Nephron progenitor cell (in vitro differentiated cells): ENCODE measurements at places on chromosomes 11 and 22.
A peak's percentile ranks its signal among the peaks of the same experiment; 100 is the strongest.

GRCh38 chr11:43145653-43146052, 166.1 kb upstream of the API5 start:
- no peak for DNase-seq

- peak; percentile 9 for DNase-seq
Measured at GRCh38 chr11:35420371-35420770, 1.0 kb upstream of the SLC1A2 start.

- no peak for DNase-seq
Measured at GRCh38 chr11:12674571-12674935, 332 bp downstream of the TEAD1 start.

DNA sequence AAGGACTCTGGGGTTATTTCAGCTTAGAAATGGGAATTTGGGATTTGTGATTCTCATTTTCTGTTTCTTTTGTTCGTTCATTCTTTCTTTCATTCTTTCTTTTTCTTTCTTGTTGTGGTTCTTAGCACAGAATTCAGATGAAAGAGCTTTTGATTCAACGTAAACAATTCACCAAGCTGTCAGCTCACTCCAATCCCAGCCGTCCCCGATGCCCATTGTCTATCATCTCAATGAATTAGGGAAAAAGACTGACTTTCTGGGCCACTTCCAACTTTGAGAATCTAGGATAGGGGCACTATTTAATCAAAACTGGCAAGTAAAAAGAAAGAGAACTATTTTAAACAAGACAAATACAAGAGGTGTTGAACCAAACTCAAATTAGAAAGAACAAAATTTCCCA, 25.1 kb upstream of the TMA7B start:
- no peak for DNase-seq

- no peak for DNase-seq
Measured at GRCh38 chr11:58922479-58922878, 16.8 kb upstream of the GLYATL1 start.

GRCh38 chr11:88398372-88398771, 60.8 kb upstream of the CTSC start:
- no peak for DNase-seq

DNA sequence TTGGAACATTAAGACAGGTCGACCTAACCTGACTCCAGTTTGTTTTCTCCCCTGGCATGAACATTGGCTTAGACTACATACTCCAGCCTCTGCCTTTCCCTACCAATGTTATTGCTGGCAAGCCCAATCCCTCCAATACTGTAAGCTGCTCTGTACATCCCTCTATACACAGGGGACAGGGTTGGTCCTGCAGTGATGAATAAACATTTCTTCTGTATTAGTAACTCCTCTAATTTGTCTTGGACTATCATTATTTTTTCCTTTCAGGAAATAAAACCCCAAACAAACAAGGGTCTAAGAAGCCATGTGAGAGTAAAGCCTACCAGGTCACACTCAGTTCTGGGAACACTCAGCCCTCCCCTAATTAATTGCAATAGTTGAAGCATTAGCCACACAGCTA, 35.1 kb upstream of the FJX1 start:
- DNase-seq = no peak

DNA sequence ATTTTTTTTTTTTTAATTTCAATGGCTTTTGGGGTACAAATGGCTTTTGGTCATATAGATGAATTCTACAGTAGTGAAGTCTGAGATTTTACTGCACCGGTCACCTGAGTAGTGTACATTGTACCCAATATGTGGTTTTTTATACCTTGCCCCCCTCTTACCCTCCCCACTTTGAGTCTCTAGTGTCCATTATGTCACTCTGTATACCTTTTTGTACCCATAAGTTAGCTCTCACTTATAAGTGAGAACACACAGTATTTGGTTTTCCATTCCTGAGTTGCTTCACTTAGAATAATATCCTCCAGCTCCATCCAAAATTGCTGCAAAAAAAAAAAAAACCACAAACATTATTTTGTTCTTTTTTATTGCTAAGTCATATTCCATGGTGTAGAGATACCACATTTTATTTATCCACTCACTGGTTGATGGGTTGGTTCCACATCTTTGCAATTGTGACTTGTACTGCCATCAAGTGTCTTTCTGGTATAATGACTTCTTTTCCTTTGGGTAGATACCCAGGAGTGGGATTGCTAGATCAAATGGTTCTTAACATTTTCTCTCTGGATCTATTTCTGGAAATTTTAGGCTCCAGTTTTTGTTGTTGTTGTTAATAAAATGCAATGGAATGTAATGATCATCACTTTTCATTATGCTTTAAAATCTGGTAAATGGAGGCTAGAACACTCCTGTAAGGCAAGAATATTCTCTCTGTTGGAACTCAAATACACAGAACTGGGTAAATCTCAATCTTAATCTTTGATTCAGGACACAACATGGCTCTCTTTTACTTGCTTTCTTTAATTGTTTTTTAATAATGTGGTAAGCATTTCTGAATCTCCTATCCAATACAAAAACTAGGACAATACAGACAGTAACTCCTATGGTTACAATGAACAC, 10.3 kb downstream of the NEAT1 start:
- DNase-seq = no peak

GRCh38 chr11:94043241-94043640, 22.1 kb downstream of the HEPHL1 start:
- no peak for DNase-seq

- DNase-seq = no peak
Measured at GRCh38 chr11:19193916-19194315, 7.9 kb downstream of the CSRP3 start.

DNA sequence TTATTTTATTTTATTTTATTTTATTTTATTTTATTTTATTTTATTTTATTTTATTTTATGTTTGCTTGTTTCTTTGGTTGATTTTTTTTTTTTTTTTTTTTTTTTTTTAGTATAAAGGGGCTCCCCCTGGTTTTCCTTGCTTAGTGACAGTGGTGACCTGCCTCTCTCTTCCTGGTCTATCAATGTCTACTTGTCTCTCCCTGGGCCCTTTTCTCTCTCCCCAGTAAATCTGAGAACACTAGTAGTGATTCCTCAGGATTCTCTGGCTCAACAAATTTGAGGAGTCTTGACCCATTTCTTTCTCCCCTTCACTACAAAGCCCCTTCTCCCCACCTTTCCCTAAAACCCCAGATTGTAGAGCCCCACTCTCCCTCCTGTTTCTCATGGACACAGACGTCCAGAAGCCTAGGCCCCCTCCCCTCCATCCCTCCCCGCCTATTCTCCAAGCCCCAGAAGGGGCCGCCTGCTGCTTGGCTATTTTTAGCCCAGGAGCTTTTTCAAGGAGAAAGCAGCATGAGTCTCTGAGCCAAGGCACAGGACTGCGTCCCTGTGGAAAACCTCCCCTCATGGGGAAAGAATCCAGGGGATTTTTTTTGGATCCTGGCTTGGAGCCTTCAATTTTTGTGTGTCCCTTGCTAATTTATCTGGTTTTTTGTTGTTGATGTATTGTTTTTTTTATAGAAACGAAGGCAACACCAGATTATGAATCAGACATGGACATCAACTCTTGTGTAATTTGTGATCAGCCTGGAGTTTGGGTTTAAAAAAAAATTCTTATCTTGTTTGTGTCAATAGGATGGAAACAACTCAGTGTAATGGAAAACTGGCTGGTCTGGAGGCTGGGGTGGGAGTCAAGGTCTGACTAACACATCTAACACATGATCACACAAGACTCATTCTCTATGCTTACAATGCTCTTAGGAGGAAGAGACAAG, 17.5 kb upstream of the ACCSL start:
- DNase-seq = peak; percentile 34

- no peak for DNase-seq
Measured at GRCh38 chr11:37710031-37710430, 1112.0 kb upstream of the RAG2 start.

- peak; percentile 86 for DNase-seq
Measured at GRCh38 chr11:10304495-10305261, at the start of gene ADM. TSS of gene ADM (plus strand) at chr11:10305073. CDS start at chr11:10305701, 628 bp downstream.

GRCh38 chr11:14042686-14043465, 80.4 kb downstream of the SPON1 start:
- no peak for DNase-seq

DNA sequence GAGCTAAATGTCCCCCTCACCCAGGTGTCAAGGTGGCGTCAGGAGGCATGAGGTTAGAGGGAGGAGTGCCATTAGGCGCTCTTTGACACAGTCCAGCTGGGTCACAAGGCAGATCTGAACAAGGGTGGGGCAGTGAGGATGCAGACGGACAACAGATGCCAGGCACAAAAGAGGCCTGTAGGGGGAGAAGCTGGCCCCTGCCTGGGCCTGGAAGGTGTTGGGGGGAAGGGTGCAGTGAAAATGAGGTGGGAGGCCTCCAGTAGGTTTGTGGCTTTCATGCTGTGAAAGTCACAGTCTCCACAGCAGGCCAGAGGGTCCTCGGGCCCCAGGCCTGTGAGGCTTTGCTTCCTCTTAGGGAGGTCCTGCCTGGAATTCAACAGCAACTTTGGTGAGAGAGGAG, 85.0 kb upstream of the PLET1 start:
- no peak for DNase-seq

- DNase-seq = no peak
Measured at GRCh38 chr11:111605681-111606080, 3.4 kb downstream of the SIK2 start.

DNA sequence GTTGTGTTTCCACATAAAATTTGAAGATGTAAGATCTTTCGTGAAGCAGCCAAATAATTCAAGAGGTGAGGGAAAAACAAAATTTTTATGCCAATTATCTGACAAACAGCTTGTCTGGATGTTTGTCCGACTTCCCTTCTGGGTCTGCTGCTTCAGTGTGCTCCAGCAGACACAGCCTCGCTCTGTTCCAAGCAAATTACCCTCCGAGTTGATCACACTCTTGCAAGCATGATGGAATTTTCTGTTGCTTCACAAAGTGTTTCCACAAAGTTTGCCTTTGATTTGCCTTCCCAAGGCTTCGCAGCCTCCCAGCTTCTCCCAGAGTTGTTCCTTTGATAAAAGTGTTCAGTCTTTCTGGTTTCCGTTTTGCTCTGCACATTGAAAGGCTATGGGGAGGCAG, 78.4 kb upstream of the SEZ6L start:
- no peak for DNase-seq

- no peak for DNase-seq
Measured at GRCh38 chr11:27777033-27777432, 76.8 kb upstream of the BDNF start.

- no peak for DNase-seq
Measured at GRCh38 chr22:47002692-47003091, 240.2 kb downstream of the TBC1D22A start.

GRCh38 chr11:58165504-58166106, 23.3 kb upstream of the OR9Q2 start:
- peak; percentile 8 for DNase-seq

- DNase-seq = no peak
Measured at GRCh38 chr22:19527321-19527721, 3.1 kb upstream of the CLDN5 start.

DNA sequence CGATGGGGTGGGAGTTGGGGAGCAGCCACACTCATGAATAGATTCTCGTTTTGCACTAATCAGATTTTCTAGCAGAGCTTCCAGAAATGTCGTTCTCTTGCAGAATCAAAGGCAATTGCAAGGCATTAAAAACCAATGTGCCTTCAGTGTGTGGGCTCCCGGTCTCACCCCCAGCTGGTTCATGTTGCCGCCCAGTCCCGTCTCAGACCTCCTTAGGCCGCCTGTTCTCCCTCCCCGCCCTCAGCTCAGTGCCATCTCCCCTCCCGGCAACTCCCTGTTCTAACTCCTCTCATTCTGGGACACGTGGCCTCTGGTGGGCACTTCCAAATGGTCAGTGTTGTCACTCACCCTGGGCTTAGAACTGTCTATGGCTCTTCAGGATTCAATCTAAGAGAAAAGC, 42.5 kb upstream of the SMIM38 start:
- DNase-seq = no peak

DNA sequence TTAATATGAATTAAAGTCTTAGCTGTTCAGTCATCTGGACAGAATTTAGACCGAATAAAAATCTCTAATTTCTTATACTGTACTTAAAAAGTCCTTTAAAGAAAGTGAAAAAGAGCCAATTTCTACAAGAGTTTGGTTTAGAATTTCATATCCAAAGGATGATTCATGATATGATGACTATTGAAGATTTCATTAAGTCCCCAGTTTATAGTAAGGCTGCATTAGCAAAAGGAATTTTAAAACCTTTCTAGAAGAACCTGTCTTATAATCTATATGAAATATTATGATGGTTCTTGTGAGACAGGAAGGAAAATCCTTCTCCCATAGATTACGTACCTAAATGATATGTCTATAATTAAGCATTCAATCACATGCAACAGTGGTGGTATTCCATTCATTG, 34.8 kb downstream of the TSG101 start:
- DNase-seq = no peak

DNA sequence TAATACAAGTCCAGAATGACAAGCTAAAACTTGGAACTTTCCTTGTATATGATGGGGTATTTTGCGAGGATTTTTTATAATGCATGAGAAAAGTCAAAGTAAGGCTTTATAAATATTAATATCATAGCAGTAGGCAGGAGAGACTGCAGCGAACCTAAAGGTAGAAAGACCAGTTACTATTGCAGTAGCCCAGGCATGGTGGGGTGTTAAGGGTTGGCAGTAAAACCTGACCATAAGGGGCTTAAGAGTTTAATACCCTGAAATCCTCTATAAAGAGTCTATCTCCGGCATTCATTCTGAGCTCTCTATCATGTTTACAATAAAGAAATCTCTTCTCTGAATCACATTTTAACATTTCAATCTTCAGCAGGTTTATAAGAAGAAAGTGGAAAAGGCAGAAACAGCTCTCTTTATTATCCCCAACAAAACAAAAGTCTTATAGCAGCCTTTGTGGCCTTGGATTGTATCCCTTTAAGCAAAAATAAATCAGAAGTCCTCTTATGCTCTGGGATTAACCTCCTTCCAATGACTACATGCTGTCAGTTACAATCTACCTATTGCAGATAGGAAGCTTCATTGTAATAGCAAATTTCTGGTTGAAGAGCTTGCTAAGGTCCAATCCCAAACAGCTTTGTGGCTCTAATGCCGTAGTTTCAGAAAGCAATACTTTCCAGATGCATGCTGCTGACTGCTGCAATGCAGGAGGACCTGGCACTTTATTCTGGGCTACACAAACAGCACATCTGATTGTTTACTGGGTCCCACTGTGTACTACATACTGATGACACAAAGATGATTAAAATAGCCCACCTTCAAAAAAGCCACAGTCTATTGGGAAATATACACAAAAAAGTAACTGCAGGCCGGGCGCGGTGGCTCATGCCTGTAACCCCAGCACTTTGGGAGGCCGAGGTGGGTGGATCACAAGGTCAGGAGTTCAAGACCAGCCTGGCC, 45.8 kb downstream of the SIK3 start:
- no peak for DNase-seq

GRCh38 chr11:126083829-126084607, 21.4 kb upstream of the CDON start:
- DNase-seq = no peak

- DNase-seq = no peak
Measured at GRCh38 chr11:131468565-131468964, 98.2 kb downstream of the NTM start.

DNA sequence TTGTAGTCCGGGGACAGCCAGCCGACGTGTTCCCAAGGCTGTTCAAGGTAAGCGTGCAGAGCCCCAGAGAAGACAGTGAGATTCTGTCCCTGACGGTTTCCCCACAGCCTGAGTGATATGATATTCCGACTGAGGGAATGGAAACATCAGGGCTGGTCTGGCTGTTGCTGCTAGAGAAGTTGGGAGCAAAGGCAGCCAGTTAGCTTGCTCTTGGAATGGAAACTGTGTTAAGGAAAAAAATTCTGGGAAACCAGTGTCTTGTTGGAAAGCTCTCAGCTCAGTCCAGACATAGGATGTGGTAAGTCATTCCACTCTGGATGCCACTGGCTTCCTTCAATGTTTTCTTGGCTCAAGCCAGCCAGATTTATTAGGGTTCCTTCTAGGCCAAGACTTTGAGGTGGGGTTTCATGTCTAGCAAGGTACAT, 8.8 kb downstream of the CRY2 start:
- DNase-seq = no peak

GRCh38 chr11:43758927-43759326, 78.4 kb downstream of the HSD17B12 start:
- DNase-seq = no peak
